Activated T-cell treated with anti-CD3 and anti-CD28 coated beads for 24 hours (primary cell): ENCODE measurements at places on chromosomes 5 and 9.

GRCh38 chr5:123752552-123753179 is 240.7 kb downstream of the CSNK1G3 start:
- no peak for DNase-seq

- no peak for DNase-seq
Measured at GRCh38 chr9:124800306-124801259, 23.6 kb downstream of the OLFML2A start.

DNA sequence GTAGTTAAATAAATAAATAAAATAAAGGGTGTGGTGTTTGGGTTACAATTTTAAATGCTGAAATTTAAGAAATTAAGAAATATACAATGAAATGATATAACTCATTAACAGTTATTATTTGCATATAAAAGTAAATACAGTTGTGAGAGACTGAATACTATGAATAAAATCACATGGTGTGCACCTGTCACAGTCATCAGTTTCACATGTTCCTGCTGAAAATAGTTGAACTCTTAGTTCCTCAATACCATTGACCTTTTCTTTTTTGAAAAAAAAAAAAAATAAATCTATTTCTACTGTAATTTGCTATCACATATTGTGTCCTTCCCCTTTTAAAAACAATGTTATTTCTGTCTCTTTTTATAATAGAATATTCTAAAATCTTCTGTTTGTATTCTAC is 130.9 kb upstream of the CHD1 start:
- no peak for DNase-seq

DNA sequence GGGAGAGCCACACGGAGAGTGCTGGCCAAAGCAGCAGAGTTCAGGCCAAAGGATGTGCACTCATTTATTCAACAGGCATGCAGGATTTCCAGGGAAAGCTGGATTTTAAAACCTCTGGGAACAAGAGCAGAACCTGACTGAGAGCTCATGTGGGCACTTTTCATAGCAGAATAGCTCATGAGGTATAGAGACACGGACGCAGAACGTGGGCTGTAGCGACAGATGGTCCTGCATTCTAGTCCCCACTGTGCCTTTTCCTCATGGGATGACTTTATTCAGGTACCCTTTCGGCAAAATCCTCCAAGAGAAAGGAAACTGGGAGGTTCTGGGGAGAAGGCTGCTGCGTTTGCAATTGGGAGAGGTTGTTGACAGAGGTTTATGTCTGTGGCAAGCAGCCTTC is 5.4 kb downstream of the IL4 start:
- DNase-seq: no peak

- DNase-seq: no peak
Measured at GRCh38 chr9:124355941-124356744, 59.1 kb downstream of the PSMB7 start.

- no peak for DNase-seq
Measured at GRCh38 chr9:136077491-136077890, 17.6 kb downstream of the NACC2 start.

DNA sequence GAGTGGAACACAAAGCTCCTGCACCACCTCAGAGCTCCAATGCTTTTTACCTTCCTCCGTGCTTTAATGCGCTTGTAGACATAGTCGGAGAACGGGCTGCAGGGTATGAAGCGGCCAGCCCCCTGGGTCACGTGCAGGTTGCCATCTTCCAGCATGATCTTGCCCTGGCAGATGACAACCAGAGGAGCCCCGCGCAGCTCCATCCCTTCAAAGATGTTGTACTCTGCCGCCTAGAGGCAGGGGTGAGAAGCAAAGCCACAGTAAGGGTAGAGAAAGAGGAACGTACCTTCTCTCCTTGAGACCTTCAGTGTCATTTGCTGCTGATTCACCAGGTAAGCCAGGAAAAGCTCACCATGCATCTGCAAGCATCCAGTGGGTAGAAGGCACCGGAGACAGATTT is 112.3 kb downstream of the DPYSL3 start:
- DNase-seq: no peak

DNA sequence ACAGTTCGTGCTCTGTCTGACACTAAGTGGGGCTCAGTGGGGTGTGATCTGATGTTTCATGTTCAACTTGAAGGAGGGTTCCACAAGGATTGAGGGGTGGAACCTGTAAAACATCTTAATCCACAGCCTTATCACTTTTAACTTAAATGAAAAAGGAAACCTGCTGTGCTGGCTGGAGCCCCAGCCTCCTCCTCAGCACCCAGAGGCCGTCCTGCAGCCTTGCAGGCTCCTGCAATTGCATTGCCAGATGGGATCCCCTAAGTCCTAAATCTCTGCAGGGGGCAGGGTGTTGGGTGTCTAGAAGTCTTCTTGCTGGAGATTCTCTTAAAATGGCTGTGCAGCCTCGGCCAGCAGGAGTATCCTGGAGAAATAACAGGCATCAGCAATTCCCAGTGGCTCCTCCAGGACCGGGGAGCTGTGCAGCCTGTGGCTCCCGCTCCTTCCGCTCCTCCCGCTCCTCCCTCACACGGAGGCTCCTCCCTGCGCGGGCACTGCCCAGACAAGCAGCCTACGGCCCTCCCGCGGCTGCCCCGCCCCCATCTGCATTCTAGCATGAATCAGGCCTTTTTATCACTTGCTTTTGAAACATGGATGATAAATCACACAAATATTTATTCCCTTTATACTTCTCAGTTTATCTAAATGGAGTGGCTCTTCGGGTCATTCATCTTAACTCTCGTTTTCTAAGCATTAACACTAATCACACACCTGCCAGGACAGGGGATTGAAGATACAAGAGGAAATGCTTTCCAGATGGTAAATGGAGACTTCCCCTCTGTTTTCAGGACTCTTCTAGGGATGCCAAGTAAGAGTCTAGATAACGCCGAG is 131.0 kb downstream of the ADAMTS16 start:
- DNase-seq: no peak

GRCh38 chr5:138986186-138986800 is 111.2 kb upstream of the LRRTM2 start:
- DNase-seq: no peak

DNA sequence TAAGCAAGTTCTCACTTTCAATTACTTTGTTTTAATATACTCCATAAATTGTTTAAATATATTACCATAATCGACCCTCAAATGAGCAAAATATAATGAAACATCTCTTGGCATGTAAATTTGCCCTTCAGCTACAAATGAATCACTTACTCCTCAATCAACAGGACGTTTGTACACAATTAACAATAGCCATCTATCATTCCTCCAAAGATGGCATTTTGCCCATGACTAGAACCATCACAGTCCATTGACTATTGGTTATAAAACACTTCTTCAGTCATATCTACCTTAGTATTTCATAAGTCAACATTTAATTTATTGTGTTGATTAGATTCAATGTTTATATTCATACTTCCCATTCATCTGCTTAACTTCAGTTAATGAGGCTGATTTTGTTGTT is 127.2 kb downstream of the CTNND2 start:
- DNase-seq: no peak
